ENCODE measurements at places on chromosomes 2 and 18. TPM values are rescaled to one million over a fixed set of nuclear protein-coding genes. Genes with fewer than 3 reads are reported as not detected.

DNA sequence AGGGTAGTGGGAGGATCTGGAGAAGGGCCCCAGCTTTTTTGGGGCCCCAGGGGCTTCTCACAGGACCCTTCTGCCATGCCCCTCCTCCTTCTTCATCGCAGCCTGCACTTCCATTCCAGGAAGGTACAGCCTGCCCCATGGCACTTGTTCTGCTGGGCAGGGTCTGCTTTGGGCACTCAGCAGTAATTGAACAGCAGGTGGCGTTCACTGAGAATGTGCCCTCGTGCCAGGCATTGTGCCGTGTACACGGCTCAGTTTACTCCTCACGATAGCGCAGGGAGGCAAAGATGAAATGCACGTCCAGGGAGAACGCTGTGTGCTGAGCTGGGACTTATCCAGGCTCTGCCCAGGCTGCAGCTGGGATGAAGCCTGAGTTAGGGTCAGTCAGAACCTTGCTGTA lies 54.8 kb upstream of the ASB18 start:
- no peak for DNase-seq

DNA sequence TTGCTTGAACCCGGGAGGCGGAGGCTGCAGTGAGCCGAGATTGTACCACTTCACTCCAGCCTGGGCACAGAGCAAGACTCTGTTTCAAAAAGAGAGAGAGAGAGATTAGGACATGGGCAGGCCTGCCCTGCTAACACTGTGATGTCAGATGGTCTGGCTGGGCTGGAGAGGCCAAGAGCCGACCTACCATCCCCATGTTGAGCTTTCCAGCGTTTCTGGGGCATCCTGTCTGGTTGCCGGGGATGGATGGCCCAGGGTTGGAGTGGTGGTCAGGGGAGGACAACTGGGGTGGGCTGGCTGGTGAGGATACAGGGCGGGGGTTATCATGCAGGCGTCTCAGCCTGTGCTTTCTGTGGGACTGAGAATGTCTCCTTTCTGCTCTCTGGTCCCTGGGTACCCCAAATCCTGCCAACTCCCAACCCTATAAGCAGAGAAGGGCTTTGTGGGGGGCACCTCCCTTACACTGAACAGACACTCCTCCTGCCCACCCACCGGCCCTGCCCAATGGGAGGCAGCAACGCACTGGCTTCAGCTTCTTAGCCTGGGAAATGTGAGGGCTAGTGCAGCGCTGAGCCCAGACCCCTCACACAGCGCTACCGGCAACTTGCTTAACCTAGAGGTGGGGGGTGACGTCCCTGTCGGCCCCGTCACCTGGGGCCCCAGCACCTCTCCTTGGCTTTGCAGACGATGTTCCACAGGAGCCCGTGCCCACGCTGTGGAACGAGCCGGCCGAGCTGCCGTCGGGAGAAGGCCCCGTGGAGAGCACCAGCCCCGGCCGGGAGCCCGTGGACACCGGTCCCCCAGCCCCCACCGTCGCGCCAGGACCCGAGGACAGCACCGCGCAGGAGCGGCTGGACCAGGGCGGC lies 5.4 kb downstream of the SNORC start:
- DNase-seq: peak; percentile 34

DNA sequence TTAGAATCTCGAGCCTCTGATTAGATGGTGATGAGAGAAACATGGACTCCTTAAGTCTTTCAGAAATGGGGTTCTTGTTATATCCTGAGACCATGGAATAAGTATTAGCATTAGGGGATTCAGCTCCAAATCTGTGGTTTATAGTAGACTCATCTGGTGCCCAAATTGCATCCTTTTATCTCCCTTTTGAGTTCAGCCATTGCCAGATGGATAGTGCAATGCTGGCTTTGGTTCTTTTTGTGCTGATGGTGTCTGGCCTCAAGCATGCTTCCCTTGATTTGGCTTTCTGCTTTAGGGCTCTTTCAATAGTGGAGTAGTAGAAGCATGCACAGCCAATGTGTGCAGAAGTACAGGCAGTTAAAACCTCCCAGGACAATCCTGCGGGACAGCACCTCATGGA lies 306.4 kb downstream of the TSN start:
- DNase-seq: peak; percentile 25

GRCh38 chr2:181051861-181052522 lies 71.6 kb downstream of the UBE2E3 start:
- DNase-seq: no peak

DNA sequence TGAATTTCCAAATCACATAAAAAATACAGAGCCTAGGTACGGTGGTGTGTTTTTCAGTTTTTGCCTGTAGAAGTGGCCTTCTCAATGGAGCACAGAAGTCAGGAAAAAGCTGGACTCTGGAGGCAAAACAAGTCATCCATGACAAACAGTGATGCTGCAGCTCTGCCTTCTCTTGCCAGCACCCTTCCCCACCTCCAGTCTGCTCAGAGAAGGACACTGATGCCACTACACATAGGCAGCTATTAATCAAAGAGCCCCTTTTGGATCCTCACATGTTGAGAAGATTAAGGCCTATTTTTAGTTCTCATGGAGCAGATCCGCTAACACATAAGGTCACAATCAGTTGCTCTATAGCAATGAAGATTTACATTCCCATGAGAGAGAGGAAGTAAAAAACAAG lies 181.6 kb upstream of the GALNT5 start:
- no peak for DNase-seq

DNA sequence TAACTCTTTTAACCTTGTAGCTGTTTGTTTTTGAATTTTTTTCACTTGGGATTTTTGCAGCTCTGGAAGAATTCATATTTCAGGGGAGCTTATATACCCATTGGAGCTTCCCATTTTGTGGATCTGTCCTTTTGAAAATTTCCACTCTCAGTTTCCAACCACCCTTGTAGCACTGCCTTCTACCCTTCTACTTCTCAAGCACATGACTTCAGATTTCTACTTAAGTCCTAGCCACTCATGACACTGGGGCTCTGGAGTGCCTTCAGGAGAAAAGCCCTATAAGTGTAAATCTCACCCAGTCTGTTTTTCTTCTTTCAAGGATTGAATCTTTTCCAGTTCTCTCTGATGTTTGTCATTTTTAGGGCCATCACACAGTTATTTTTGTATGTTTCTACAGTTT lies 283.7 kb upstream of the KCNH7 start:
- no peak for DNase-seq

DNA sequence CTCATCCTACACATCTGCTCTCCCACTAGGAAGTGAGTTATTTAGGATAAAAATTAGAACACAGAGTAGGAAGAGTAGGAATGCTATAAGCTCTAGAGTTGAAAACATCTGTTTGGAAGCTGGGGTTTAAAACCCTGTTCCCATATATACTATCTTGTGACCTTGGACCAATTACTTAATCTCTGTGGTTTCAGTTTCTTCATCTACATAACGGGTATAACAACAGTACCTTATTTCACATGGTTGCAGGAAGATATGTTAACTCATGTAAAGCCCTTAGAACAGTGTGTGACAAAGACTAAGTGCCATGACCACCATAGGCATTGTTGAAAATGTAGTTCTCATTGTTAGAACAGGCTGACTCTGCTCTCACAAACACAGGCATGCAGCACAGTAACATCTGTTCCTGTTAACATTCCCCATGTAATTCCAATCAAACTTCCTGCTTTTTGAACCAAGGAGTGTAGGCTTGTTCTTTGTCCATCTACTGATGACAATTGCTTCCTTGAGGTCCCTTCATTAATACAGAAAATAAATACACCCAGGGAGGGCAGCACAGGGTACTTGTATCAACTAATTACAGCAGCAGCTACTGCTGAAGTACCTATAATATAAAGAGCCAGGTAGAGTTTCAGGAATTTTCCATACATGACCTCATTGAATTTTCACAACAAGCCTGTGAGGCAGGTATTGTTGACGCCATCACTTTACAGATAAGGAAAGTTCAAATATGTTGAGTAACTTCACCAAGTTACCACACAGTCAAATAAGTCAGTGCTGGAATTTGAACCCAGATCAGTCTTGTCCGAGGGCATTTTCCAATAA lies 204.2 kb downstream of the L3MBTL4 start:
- no peak for DNase-seq

DSG1 gene
- not detected for total RNA-seq

- DNase-seq: peak; percentile 57
Observed at GRCh38 chr2:237859533-237860272, at the start of gene RAMP1. Gene RAMP1, plus strand, starts transcription at chr2:237859623. Its CDS starts 53 bp downstream, at chr2:237859676.

SPATA3 gene
- not detected for total RNA-seq

TRABD2A gene
- 0.88 TPM for total RNA-seq

DNA sequence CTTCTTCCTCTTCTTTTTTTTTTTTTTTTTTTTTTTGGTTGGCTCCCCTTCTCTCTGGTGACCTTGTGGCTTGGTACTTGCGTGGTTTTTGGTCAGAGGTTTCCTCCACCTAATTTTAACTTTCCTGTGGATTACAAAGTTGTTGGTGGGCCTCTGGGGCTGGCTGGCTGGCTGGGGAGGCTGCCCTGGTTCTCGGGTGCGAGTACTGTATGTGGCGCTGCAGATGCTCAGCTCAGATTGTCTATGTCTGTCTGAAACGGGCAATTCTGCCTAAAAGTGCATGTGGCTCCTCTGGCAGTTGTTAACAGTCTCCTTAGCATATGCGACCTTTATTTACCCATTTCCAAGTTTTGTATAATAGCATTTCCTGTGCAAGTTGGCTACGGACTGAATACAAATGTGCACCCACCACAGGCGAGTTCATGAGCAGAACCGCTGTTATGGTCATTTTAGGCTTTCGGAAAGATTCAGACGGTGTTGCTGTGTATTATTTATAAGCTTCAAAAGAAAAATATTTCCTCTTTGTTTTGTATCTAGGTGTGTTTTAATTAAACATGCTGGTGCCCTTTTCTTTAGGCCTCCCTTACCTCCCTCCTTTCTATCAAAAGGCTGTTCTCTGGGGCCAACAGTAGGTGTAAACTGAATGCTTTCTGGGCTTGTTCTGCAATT lies 4.4 kb downstream of the TBR1 start:
- DNase-seq: no peak

WNT10A gene
- total RNA-seq: 1.2 TPM

- no peak for DNase-seq
Observed at GRCh38 chr2:230254152-230254881, 28.8 kb downstream of the SP140 start.

DNA sequence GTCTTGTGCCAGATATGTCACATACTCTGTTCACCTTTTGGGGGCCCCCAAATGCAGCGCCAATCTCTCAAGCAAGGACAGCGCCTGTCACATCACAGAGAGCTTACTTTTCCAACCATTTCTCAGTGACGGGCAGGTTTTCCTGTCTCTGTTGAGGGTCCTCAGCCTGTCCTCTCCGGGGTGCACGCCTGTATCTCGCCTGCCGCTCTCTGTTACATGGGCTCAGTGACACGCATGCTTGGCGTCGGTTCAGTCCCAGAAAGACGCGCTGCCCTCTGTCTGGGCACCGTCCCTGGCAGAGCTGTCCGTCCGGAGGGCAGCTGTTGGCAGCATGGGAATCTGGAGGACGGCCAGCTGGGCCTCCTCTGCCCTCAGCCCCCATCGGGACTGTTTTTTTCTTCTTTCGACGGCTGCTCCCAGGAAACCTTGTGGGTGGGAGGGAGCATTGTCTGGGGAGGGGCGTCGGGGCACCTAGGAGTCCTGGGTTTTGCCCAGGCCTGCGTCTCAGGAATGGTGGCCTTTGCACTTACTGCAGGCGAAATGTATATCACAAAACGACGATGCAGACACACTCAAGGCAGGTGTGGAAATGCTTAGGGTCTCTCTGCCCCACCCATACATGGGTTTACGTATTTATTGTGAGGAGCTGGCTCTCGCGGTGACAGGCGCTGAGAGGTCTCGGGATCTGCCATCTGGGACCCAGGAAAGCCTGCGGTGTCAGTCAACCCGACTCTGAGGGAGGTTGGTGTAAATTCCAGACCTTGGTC lies 30.9 kb downstream of the RTP5 start:
- DNase-seq: no peak

CYBRD1 gene
- 132 TPM for total RNA-seq

DNA sequence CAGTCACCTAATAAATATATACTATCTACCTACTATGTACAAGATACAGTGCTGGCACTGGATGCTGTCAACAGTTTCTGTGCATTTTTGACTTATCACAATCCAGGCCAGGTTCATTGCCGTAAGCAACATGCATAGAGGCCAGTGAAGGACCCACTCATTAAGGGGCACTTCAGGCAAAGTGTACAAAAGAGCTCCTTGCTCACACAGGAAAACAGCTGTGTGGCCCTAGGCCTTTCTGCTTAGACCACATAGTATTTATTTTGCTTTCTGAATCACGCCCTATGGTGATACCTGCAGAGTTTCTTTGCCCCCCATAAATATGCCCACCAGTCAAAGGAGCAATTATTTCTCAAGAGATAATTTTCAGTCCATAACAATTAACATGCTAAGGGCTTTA lies 39.6 kb upstream of the STAT4 start:
- DNase-seq: no peak

GRCh38 chr2:240904216-240905175 lies 1.6 kb upstream of the CROCC2 start:
- DNase-seq: no peak

DNA sequence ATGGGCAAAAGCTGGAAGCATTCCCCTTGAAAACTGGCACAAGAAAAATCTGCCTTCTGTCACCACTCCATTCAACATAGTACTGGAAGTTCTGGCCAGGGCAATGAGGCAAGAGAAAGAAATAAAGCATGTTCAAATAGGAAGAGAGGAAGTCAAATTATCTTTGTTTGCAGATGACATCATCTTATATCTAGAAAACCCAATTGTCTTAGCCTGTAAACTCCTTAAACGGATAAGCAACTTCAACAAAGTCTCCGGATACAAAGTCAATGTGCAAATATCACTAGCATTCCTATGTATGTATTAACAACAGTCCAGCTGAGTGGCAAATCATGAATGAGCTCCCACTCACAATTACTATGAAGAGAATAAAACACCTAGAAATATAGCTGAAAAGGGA lies 1579.3 kb downstream of the SUCLG1 start:
- no peak for DNase-seq

DNA sequence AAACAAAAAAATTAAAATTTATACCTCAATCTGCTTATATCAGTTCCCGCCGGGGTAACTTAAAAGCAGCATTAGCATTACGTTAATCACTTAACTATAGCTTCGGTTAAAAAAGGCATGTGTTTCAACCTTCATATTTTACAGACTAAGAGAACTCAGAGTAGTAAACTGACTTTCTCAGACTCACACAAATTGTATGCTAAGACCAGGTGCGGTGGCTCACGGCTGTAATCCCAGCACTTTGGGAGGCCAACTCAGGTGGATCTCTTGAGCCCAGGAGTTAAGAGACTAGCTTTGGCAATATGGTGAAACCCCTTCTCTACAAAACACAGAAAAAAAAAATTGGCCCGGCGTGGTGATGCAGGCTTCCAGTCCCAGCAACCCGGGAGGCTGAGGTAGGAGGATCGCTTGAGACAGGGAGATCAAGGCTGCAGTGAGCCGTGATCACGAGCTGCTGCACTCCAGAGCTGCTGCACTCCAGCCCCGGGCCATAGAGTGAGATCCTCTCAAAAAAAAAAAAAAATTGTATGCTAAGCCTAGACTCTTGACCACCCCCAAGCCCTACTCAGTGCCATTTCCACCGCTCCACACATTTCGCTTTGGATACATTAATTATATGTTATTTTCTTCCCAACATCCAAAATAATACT lies 2.4 kb downstream of the HNRNPLL start:
- DNase-seq: no peak

All from PC-9 (cell line).